Neural crest cell (in vitro differentiated cells): ENCODE measurements at places on chromosomes 7 and 10. TPM values are rescaled to one million over a fixed set of nuclear protein-coding genes. Genes with fewer than 3 reads are reported as not detected.

GRCh38 chr10:75049316-75050148 lies 61.9 kb upstream of the SAMD8 start:
- DNase-seq: no peak

DNA sequence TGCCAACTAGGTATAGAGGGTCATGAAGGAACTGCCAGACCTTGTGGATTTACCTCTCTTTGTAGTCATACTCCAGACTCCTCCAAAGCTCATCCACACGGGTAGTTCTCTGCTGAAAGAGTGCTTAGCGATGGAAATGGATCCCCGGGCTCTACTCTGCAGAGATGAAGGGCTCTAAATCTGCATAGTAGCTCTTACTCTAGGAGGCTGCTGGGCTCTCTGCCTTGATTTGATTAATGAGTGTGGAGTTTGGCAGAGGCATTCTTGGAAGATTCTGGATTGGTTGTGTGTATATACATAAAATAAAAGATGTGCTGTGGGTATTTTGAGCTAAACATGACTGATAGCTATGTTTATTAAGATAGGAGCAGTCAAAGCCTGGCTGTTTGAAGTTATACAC lies 21.3 kb upstream of the CPXM2 start:
- DNase-seq: no peak

- no peak for DNase-seq
These were observed 9.8 kb upstream of the GRID1 start for GRCh38 chr10:86376403-86376802.

- no peak for DNase-seq
These were observed 121.7 kb downstream of the EMX2 start for GRCh38 chr10:117664288-117664687.

DNA sequence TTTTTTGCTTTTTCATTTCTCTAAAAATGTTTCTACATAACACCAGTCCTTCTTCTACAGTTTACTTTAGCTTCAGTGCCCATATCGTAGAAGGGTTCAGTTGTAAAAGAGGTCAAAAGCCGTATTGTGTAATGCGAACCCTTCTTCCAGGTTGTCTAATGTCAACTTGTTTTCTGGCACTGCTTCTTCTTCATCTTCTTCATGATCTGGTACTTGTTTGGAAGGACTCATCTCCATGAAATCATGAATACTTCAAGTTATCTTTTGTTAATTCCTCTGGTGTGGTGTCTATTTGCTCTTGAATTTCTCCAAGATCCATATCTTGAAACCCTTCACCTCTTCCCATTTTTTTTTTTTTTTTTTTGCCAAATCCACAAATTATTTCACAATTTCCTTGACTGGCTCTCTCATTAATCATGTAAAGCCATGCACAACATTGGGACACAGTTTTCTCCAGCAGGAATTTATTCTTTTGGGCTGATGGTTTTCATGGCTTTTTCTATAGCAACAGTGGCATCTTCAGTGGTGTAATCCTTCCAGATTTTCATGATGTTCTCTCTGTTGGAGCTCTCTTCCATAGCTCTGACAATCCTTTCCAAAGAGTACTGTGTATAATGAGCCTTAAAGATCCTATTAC lies 85.1 kb downstream of the CPED1 start:
- DNase-seq: no peak

- peak; percentile 35 for DNase-seq
These were observed 436.8 kb upstream of the GALNT17 start for GRCh38 chr7:70694971-70695794.

DNA sequence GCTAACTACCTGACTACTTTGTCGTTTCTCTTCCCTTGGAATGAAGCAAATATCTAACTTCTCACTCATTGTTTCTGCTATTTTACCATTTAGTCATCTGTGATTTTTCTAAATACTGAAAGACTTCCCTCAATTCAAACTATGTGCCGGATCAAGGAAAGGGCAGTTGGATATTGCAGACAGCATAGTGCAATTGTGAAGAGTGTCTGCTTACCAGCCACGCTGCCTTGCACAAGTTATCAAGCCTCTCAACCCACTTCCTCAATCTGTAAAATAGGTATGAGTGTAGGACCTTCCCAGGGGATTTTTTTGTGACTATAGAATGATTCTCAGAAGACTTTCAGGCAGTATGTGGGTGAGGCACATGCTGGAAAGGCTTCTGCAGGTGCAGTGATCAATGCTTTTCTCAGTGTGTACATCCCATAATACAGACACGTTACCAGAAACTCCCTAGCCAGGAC lies 54.3 kb downstream of the EGFR start:
- no peak for DNase-seq

DYNC1I1 gene
- 0.71 and 0.79 TPM in 2 replicates for total RNA-seq

GRCh38 chr10:95601116-95601719 lies 40.0 kb upstream of the SORBS1 start:
- DNase-seq: peak; percentile 81

DNA sequence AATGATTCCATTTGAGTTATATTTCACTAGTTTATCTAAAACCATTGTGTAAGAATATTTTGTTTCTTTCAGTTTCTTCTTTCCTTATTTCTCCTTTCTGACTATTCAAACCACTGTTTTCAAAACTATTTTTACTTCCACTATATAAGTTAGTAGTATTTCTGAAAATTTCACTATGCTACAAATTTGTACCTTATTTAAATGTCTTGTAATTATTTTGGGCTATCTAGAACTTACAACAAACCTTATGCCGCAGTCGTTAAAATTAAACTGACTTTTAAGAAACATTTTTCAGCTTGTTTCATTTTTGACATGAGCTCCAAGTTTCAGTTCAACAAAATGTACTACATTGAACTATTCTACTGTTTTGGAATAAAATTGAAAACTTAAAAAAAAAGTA lies 1.8 kb downstream of the TFEC start:
- no peak for DNase-seq
